ENCODE measurements at places on chromosomes 4 and X. TPM values are rescaled to one million over a fixed set of nuclear protein-coding genes. Genes with fewer than 3 reads are reported as not detected.

Gene NPY2R
- 1.3 TPM for total RNA-seq

Gene KLHL4
- total RNA-seq, result 36.3 TPM

Gene PLAC8
- total RNA-seq, result not detected

Gene ASB5
- total RNA-seq, result not detected

Gene CDKL2
- total RNA-seq, result 53.2 TPM

Gene RAB9A
- 17.2 TPM for total RNA-seq

Gene HPGD
- 2.8 TPM for total RNA-seq

Gene NHSL2
- 1.3 TPM for total RNA-seq

Gene SH3D19
- 13.1 TPM for total RNA-seq

Gene SLC4A4
- total RNA-seq, result 18.5 TPM

Gene CD99
- 20.0 TPM for total RNA-seq

Gene RRAGB
- total RNA-seq, result 76.1 TPM

Gene UCP1
- total RNA-seq, result not detected

Gene EBP
- total RNA-seq, result 28.8 TPM

Gene SPANXC
- total RNA-seq, result not detected

Gene ARHGAP4
- total RNA-seq, result 6.9 TPM

Gene UBQLN2
- 34.7 TPM for total RNA-seq

Gene GLUD2
- 1.6 TPM for total RNA-seq

Gene IL2RG
- total RNA-seq, result 0.63 TPM

Gene SERPINA7
- not detected for total RNA-seq

Gene FGFBP1
- not detected for total RNA-seq

Gene MSX1
- 0.63 TPM for total RNA-seq

Gene STPG2
- total RNA-seq, result 4.1 TPM

Gene TCEAL2
- 29.4 TPM for total RNA-seq

Gene SHROOM3
- 32.9 TPM for total RNA-seq

Gene MAGEB1
- total RNA-seq, result not detected

Gene RBM46
- not detected for total RNA-seq

Gene FAM184B
- 3.1 TPM for total RNA-seq

Gene BGN
- 4.7 TPM for total RNA-seq

Gene GAGE1
- total RNA-seq, result not detected

Gene ADH1A
- total RNA-seq, result not detected

Gene FAM53A
- 0.63 TPM for total RNA-seq

Gene AWAT2
- not detected for total RNA-seq

Gene NIPAL1
- total RNA-seq, result 1.3 TPM

Gene CXCL6
- 0.31 TPM for total RNA-seq

Gene NPFFR2
- total RNA-seq, result not detected

Gene ATP8A1
- total RNA-seq, result 288 TPM

Gene SNCA
- 69.5 TPM for total RNA-seq

Gene MAGEA6
- not detected for total RNA-seq

Gene GAGE12J
- not detected for total RNA-seq

Gene PHEX
- 3.1 TPM for total RNA-seq

Gene GPR78
- not detected for total RNA-seq

Gene DIPK2B
- total RNA-seq, result 2.2 TPM

Gene INPP4B
- total RNA-seq, result 5.9 TPM

Gene F8A3
- total RNA-seq, result 1.9 TPM

Gene SHROOM2
- 21.9 TPM for total RNA-seq

Gene ADH7
- total RNA-seq, result not detected

Gene SEPSECS
- 16.3 TPM for total RNA-seq

Gene DCAF12L2
- total RNA-seq, result 7.8 TPM

Gene NR0B1
- 0.31 TPM for total RNA-seq

Gene NR3C2
- total RNA-seq, result 17.8 TPM

Gene ENPP6
- total RNA-seq, result 1.9 TPM

Gene SLC39A8
- total RNA-seq, result 5.0 TPM

Gene SMR3A
- total RNA-seq, result not detected

Gene RTL3
- not detected for total RNA-seq

Gene VCX
- not detected for total RNA-seq

All from parietal lobe (tissue), 2 donors.